ENCODE measurements at places on chromosomes 6 and 20.

DNA sequence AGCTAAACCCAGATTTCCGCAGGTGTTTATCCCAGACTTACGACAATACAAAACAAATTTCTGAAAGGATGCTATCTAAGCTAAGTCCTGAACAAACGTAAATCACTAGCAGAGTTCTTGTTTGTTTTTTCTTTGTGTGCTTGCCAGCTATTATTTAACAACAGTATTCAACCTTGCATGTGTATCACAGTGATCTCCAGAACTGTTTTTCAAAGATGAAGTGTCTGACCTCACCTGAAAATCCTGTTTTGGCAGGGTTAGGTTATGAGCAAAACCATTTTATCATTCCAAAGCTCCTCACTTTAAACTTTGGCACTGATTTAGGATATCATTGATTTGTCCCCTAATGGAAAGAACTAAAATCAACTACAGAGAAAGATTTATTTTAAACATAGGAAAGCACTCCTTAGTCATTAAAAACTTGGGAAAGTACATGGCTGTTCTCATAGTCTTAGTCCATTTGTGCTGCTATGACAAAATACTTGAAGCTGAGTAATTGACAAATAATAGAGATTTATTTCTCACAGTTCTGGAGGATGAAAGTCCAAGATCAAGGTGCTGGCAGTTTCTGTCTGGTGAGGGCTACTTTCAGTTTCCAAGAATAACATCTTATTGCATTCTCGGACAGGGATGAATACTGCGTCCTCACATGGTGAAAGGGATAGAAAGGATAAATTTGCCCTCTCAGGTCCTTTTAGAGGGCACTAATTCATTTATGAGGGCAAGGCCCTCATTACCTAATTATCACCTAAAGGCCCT lies 20.8 kb upstream of the BMP5 start:
- DNase-seq, result no peak

GRCh38 chr6:43173591-43174262 lies 2.7 kb downstream of the SRF start:
- no peak for DNase-seq

GRCh38 chr6:88119769-88120168 lies 46.4 kb downstream of the CNR1 start:
- peak; percentile 54 for DNase-seq

DNA sequence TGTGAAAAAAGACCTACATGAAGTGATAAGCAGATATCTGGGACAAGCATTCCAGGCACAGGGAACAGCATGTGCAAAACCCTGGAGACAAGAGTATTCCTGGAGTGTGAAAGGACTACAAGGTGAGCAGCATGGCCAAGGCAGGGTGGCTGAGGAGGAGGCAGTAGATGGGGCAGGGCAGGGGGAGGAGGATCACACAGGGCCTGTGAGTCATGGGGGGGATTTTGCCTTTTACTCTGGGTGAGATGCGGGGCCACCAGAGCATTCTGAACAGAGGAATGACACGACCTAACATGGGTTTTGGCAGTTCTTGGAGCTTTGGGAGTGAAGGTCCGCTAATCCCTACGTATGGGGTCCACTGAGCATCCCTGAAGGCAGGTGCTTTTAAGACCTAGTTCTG lies 69.8 kb upstream of the CCN6 start:
- DNase-seq, result no peak

- DNase-seq, result no peak
These were observed 50.0 kb upstream of the PTPN1 start for GRCh38 chr20:50460115-50460607.

- no peak for DNase-seq
These were observed 62.7 kb upstream of the HDAC2 start for GRCh38 chr6:114033606-114034005.

GRCh38 chr6:111027219-111027618 lies 45.4 kb downstream of the RPF2 start:
- DNase-seq, result no peak

- DNase-seq, result no peak
These were observed 24.6 kb downstream of the KHDC1L start for GRCh38 chr6:73200735-73201134.

GRCh38 chr20:25476106-25477013 lies 68.9 kb downstream of the GINS1 start:
- DNase-seq, result no peak

GRCh38 chr6:116115781-116116180 lies 10.2 kb downstream of the COL10A1 start:
- DNase-seq, result no peak
